ENCODE measurements at places on chromosomes 11 and 22. TPM values are rescaled to one million over a fixed set of nuclear protein-coding genes. Genes with fewer than 3 reads are reported as not detected.
A peak's percentile ranks its signal among the peaks of the same experiment; 100 is the strongest.

DNA sequence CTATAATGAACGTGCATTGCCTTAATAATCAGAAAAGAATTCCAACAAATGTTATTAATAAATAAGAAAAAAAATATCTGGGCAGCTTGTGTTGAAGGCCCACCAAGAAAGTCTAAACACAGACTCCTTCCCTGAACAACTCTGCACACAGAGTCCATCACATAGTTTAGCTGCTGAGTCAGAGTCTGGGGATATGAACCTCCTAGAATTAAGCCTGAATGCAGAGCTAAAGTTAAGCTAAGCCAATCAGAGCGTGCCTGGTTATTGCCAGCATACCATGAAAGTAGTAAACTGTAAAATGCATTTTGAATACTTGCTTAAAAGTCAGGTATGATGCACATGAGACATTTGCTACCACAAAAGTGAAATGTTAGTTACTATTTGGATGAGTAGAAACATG, 25.6 kb upstream of the TENM4 start:
- no peak for DNase-seq

GRCh38 chr11:88377144-88377543, 39.6 kb upstream of the CTSC start:
- no peak for DNase-seq

GRCh38 chr11:70568035-70568813, 169.9 kb downstream of the CTTN start:
- no peak for DNase-seq

DNA sequence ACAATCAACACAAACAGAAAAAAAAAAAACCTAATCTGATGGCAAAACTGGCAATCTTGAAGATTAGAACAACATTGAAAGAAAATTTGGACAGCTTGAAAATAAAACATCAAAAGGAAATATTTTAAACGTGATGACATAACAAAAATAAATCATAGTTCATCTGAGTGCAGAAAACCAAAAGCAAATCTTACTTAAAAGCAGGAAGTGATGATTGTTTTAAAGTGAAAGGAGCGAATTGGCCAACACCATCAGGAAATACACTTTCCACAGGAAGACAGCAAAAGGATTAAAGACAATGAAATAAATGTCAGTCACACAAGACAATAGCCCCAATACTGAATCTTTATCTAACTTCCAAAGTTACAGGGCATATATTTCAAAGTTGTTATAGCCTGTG, 696.5 kb upstream of the CHORDC1 start:
- DNase-seq: no peak

DNA sequence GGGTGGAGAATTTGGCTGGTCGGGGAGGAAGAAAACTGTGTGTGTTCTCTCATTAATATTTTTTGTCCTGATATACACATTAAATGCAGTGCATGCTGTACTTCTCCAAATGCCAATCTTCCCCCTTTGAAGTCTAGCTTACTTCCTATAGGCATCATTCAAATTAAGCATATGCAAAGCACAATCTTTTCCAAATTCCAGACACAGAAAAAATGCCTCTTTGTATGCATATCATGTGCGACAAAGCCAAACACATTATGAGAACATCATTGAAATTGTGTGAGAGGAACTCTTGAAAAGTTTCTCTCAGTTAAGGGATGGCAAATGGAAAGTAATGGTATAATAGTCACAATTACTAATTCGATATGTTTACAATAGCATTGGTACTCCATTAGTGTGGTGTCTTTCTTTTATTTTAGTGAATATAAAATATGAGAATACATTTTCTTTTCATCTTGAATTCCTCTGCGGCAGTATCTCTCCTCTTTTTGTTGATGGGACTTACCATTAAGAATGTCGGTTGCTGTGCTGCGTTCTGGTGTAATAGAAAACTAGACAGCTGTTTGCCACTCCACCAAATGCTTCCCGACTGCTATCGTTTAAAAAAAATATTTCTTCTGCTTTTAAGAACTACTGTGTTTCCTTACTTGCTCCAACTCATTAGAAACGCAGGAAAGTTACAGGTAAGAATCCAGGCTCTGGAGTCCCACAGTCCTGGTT, 19.3 kb upstream of the NRIP3 start:
- no peak for DNase-seq

DNA sequence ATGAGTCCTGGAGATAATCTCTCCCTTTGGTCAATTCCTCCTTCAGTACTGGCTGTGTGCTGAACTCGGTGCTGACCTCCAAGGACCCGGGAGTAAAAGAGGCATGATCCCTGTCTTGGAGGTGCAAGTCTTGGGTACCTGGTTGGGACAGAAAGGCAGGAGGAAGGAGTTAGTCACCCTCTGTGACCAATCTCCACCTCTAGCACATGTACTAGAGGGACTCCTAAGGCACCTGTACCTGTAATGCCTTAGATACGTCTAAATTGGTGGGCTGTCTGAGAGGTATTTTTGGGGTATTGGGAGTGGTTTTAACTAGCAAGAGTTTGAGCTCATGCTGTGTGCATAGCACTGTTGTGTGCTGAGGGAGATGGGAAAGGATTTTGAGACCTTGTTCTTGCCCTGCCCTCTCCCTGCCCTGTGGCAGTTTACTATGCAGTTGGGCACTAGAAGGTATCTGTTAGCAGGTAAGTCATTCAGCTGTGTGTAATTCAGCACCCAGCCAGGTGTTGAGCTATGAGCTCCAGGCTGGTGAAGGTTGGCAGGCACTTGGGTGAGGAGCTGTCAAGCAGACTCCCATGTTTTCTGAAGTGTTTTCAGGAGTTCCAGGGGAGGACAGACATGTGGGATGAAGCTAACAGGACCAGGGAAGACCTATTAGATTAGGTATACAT, 2.5 kb downstream of the PANX1 start:
- DNase-seq: no peak

GRCh38 chr11:134337051-134337450, 5.3 kb downstream of the GLB1L2 start:
- no peak for DNase-seq

DNA sequence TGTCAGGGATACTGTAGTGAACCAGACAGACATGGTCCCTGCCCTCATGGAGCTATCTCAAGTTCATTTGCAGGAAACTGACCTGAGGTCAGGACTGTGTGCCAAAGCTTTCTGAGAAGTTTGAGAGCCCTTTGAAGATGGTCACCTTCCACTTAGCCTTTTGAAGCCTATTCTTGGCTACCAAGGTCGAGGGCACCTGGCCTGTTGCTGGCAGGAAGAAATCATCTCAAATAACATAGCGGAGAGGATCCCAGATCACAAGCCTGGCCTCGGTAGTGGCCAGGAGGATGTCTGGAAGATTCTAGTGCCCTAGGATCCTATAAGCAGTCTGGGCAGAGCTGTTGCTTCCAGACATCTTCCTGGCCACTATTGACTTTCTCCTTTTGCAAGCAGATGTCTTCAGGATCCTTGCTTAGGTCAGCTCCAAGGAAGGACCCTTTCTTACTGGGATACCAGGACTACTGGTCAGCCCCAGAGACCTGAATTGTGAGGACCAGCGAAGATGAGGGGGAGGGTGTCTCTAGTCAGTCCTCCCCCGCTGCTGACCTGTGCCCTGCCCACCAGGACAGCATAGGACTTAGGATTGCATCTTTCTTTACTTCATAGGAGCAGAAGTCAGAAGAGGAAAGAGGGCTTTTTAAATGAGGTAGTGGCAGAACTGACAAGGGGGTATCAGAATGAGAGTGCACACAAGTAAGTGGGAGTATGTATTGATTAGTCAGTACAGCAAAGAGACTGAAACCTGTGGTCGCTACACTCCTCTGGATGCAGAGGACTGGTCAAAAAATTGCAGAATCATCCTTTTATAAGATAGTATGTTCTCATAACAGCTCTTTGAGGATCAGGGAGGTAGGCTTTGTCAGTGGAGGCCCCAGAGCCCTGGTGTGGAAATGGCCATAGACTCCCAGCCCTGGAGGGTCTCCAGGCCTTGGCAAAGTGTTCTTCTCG, 94.8 kb downstream of the TEAD1 start:
- peak; percentile 13 for DNase-seq

DNA sequence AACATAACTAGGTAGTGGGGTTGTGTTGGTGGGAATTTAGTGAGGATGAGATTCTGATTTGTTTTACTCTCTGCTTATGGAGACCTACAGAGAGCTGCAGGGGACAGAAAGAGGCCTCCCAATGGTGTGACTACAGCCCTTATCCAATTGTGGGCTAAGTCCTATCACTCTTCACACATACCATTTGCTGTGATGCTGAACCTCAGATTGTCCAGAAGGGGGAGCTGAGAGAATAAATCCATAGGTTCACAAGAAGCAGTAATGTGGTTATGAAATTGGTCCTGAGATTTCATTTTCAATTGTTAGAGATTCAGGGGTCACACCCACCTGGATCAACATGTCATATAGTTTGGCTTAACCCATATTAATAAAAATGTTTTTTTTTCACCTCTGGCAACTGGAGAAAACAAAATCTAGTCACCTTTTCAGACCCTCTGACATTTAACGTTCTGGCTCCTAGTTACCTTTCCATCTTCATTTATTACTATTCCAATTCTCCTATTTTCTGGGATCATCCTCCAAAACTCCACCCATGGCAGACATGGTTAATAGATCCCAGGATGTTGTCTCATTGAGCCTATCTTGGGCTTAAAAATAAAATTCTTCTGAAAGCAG, 53.3 kb upstream of the PTPN5 start:
- no peak for DNase-seq

- DNase-seq: no peak
Observed at GRCh38 chr11:128555606-128556005, 31.8 kb downstream of the ETS1 start.

- DNase-seq: no peak
Observed at GRCh38 chr11:79406376-79406775, 34.5 kb downstream of the TENM4 start.

DNA sequence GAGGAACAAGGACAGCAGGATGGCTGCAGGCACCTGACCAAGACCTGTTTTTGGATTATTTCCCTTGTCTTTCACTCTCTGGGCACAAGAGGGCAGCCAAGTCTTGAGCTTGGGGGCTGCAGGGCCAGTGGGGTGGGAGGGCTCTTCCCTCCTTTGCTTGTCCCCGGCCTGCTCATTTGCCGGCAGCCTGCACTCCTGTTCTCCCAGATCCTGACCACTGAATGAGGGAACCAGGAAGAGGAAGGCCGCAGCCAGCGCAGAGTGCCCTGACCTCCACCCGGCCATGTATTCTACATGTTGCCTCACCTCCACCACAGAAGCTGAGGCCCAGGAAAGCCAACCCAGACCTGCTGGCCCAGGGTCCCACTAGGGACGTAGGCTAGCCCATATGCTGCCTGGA, 15.5 kb upstream of the NNMT start:
- peak; percentile 41 for DNase-seq

GRCh38 chr11:129973809-129974208, 28.8 kb downstream of the PRDM10 start:
- DNase-seq: no peak

DNA sequence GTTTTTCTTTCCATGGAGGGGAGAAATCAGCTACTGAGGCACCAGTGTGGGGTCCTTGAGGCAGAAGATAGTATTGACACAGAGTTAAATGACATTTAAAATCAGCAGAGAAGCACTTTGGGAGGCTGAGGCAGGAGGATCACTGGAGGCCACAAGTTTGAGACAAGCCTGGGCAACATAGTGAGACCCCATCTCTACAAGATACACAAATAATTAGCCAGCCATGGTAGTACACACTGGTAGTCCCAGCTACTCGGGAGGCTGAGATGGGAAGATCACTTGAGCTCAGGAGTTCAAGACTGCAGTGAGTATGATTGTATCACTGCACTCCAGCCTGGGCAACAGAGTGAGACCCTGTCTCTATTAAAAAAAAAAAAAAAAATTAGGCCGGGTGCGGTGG, 38.1 kb downstream of the KREMEN1 start:
- DNase-seq: no peak

GRCh38 chr11:91664521-91664920, 560.1 kb upstream of the FAT3 start:
- no peak for DNase-seq

GRCh38 chr11:44787070-44787469, 60.3 kb downstream of the TSPAN18 start:
- no peak for DNase-seq

- no peak for DNase-seq
Observed at GRCh38 chr22:35522225-35523149, 18.1 kb upstream of the RASD2 start.

DNA sequence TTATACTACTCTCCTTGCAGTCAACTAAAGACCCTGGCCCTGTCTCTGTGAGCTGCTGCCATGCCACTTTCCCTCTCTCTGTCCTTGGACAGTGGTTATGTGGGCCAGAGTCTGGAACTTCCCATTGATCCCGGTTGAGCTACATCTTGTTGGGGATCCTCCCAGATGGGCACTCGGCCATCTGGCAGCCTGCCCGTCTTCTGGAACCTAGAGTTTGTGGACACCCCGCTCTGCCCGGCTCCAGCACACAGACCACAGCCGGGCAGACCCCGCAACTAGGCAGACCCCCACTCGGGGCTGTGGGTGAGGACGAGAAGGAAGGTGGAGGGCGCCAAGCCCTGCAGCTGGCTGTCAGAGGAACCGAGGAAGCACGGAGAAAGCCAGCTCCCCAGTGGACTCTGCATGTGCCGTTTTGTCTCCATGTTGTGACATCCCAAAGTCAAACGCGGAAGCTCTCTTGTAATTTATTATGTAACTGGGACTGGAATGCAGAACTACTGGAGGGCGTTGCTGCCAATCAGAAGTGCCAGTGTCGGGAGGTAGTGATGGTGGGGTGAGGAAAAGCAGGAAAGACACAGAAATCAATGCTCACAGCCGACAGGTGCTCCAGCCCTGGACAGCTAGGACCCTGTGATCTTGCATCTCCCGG, 207.7 kb downstream of the CEP164 start:
- no peak for DNase-seq

DNA sequence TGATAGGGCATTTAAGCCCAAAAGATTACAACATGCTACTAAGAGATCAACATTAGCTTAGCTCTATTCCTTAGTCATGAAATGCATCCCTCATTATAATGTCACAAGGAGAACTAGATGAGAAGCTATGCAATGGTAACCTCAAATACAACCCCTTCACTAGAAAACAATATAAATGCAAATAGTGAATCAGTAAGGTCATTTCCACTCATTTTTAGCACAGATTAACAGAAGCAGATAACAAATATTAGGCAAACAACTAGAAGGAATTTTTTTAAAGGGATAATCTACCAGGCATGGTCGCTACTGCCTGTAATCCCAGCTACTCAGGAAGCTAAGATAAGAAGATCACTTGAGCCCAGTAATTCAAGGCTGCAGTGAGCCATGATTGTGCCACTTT, 28.2 kb downstream of the SIK3 start:
- no peak for DNase-seq

GRCh38 chr11:44886790-44887140, 63.9 kb downstream of the TP53I11 start:
- no peak for DNase-seq

Gene HBD
- total RNA-seq: not detected

Gene KIF18A
- 26.4 TPM for total RNA-seq

Gene NRIP3
- total RNA-seq: 2.2 TPM

- no peak for DNase-seq
Observed at GRCh38 chr11:72135891-72136683, 562 bp downstream of the FOLR3 start.

DNA sequence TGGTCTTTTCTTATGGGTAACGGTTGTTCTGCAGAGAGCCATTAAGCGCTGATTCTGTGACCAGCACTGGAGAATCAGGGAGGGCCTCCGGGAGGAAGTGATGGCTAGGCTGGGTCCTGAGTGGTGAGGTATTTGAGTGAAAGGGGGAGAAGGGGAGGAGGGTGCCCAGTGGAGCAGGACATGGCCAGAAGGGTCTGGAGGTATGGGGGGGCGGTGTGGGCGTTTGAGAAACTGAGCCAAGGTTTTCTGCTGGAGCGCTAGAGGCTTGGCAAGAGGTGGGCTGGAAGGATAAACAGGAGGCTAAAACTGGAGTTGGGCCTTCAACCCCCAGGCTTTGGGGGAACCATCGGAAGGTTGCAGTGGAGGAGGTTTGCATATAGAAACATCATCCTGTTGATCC, 72.5 kb downstream of the FBLN1 start:
- no peak for DNase-seq

- DNase-seq: no peak
Observed at GRCh38 chr11:26105762-26106423, 226.0 kb upstream of the ANO3 start.

Data from activated CD4-positive, alpha-beta T cell treated with anti-CD3 and anti-CD28 coated beads for 36 hours (primary cell).